Frontal cortex (tissue), 4 donors: ENCODE measurements at places on chromosomes 7 and 10.

- DNase-seq: no peak
Observed at GRCh38 chr7:69696054-69696591, 97.8 kb downstream of the AUTS2 start.

DNA sequence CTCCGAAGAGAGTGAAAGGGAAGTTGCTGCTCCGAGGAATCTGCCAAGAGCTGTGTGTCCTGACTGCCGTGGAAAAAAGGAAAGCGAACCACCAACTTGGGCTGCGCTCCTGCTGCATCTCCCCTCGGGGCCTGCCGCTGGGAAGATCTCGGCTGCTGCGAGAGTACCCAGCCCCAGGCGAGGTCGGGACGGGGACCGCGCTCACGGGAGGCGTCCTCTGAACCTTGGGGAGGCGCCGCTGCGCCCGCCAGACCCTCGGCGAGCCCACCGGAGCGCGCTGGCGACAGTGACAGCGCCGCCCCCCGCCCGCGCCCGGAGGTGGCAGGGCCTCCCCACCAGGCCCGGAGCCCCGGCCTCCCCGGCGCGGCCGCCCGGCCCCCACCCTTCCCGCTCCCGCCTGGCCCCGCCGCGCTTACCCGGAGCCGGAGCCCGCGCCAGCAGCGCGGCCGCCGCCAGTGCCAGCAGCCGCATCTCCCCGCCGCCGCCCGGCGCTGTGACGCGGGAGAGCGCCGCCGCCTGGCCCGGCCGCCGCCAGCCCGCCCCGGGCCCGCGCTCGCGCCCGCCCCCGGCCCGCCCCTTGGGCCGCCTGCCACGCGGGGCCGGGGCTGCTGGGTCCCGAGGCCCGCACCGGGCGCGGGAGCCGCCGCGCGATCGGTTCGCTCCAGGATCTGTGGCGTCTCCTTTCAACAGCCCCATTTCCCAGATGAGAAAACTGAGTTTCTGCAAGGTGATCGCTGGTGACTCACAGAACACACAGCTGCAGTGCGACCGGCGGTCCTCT lies at the start of gene VSTM4:
Gene VSTM4 (minus strand): TSS at position 508 of the 781 bp plus-strand sequence. CDS start 37 bp downstream, at position 471.
- peak; percentile 82 for DNase-seq

- peak; percentile 30 for DNase-seq
Observed at GRCh38 chr7:105014693-105015389, 836 bp downstream of the KMT2E start.

DNA sequence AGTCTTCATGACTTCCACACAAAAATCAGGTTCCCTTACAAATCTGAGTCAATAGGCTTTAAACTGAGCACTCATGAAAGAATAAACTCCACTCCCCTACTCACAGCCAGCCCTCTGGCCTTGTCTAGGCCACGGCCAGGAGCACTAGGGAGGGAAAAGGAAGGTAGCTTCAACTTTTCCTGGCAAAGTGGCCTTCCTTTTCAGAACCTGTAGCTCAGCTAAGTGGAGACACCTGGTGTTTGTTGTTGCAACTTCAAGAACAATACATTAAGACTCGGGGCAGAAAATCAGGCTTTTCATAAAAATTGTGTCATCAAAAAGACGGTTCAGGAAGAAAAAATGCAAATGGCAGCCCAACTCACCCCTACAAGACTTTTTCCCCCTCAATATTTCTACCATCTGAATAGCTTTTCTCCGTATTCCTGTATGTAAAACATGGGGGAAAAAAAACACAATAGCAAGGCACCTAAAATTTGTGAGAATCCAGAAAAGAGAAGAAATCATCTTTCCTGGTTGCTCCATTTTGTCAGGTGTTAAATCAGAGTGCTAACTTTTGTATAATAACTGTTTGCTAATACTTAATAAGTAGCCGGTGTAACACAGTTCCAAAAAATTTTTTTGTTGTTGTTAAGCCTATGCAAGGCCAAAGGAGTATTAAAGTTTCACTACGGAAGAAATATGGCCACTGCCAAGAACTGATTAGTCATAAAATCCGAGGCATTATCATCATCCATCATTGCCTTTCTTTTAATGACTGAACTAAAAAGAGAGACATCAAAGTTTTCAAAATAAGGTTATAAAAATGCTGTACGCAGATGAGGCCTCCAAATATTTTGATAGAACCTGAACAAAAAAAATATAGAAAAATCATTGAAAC lies 66.2 kb upstream of the ARID5B start:
- DNase-seq: no peak

DNA sequence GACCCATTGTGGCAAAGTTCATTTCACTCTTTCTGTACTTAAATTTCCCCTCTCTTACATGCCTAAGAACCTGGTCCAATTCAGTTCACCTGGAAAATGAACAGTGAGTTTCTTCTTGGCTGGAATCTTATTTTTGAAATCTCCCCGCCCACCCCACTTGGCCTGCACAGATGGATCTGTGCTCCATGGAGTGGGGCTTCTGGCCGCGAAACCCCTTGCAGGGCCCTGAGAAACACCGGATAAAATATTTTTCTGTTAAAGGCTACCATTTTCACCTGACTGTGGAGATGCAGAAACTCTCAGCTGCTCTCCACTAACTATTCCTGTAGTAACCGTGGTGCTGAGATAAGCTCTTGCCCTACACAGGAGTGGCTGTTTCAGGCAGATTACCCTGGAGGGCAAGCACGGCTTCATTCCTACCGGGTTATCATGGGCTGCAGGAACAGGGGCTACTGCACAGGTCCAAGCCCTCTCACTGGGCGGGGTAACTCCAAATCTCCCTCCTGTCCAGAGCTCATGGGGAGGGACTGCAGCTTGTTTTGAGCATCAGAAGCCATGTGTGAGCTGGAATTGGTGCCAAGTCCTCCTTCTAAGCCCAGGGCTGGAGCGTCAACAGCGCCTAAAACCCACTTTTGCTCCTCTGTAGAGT lies 118.9 kb downstream of the PRPF18 start:
- DNase-seq: no peak

DNA sequence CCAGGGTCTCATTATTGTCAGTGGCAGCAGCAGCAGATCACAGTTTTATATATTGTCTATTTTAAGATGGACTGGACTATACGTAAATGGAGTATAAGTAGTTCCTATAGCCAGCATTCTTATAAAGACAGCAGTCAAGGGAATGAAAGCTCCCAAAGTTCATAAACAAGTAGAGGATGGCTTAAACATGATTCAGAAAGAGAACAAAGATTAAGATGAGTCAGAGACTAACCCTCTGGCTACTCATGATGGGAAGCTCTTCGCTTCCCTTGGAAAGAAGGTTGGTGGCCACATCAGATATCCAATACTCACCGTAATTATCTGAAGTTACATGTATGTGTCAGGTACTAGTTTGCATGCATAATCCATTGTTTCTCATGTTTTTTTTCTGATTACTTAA lies 277.0 kb downstream of the INHBA start:
- no peak for DNase-seq

- no peak for DNase-seq
Observed at GRCh38 chr10:123538401-123539320, 127.5 kb upstream of the GPR26 start.

- no peak for DNase-seq
Observed at GRCh38 chr7:132451161-132451560, 125.1 kb downstream of the PLXNA4 start.

DNA sequence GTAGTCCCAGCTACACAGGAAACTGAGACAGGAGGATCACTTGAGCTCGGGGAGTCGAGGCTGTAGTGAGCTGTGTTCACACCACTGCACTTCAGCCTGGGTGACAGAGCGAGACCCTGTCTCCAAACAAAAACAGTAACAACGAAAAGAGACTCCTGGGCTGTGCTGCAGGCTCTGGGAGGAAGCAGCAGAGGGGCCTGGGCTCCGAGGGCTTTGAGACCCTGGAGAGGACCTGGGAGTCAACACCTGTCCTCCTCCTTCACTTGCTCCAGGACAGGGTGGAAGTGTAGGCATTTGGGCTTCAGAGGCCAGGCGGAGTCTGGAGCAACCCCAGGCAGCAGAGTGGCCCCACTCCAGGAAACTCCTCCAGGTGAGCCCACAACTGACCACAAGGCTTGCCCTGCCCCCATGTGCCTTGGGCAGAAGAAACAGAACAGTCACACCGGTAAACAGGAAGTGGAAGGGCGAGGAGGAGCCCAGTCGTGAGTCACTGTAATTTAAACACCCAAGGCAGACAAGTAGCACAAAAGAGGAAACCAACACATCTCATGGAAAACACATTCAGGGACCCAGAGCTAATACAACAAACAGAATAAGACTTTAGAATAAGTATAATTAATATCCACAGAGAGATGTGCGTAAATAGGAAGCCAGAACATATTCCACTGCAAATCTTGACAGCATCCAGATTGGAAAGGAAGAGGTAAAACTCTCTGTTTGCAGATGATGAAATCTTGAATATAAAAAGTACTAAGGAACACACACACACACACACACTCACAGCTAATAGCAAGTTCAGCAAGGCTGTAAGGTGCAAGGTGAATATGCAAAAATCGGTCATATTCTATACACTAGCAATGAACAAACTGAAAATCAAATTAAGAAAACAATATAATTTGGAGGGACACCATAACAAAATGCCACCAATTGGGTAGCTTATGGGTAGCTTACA lies 20.5 kb upstream of the RASGEF1A start:
- DNase-seq: no peak

- no peak for DNase-seq
Observed at GRCh38 chr7:101536232-101536631, 92.9 kb downstream of the MYL10 start.

DNA sequence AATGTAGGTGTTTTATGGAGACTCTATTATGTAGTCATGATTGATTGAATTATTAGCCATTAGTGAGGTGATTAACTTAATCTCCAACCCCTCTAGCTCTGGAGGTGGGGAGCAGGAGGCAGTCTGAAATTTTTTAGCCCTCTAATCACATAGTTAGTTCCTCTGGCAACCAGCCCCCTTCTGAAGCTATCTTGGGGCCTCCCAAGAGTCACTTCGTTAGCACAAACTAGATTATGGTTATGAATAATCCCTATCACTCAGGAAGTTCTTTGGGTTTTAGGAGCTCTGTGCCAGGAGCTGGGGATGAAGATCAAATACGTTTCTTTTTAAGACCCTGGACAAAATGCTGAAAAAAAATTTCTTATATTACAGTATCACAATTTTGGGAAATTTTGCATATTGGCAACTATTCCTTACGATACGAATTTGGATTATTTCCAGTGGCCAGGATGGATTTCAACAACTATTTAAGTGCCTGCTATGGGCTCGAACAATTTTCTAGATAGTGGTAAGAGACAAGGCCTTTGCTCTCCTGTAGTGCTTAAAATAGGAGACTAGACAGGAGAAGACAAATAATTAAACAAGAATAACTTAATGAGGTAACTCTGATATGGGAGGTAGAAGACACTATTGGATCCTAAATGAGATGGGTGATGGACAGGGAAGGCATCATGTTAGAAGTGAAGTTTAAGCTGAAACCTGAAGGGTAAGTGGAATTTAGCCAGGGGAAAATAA lies 52.9 kb downstream of the BTAF1 start:
- DNase-seq: no peak

DNA sequence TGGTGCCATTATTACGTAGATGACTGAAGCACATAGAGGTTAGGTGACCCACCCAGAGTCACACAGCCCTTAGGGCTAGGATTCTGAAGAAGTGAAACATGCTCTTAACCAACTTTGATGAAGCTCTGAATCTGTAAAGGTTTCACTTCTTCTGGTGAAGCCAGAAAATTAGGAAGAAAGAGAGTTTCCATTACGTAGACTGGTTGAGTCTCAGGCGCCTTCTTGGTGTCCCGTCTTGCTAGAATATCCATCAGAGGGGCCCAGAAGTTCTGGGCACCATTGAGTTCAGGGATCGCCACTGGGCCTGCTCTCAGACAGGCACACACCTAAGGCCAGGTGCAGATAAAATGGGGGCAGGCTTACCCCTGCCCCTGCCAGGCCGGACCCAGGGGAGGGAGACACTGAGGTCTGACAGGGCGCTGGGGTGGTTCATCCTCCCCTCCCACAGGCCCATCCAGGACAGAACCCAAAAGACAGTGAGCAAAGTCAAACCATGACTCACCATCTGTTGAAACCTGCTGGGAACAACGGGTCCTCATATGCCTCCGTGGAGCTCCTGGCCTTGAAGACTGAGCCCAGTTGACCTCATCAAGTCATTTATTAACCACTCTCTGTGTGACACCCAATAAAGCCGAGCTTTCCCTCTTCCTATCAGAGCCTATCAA lies 33.2 kb downstream of the DRGX start:
- DNase-seq: no peak

DNA sequence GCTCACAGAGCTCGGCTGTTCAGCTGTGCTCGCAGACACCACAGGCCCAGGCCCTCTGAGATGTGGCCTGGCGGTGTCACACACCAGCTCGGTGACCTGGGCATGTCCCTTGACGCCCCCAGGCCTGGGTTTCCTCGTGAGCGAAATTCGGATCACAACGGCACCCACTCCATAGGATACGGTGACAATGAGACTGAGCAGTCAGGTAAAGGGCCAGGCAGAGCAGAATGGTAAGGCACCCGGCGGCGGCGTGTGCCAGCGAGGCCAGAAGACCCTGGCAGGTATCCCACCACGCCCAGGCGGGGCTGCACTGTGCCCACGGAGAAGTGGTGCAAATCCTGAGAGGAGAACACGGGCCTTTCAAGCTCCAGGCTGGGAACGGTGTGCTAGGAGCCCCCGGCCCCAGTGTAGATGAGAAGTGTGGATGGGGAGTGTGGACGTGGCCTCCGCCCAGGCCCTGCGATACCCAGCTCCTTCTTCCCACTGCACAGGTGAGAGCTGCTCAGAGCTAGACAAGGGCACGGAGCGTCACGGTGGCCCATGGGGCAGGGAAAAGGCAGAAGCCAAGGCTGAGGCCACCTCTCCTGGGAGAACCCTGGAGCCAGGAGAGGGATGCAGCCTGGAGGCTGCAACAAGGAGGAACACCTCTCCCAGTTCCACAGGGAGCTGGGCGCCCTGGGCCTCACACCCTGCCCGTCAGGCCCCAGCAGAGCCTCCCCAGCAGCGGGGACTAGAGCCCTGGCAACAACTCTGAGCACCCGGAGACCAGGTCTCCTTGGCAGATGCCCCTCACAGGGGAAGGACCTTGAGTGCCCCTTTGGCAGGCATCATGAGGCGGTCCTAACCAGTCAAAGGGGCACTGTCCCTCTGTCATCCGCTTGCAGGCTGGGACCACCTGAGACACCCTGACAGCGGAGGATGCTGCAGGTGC lies 219.1 kb downstream of the MAD1L1 start:
- no peak for DNase-seq

GRCh38 chr7:30136117-30136731 lies 1.4 kb downstream of the MTURN start:
- DNase-seq: no peak
